ENCODE measurements at places on chromosomes 12 and 14.

- DNase-seq = peak; percentile 32
Measured at GRCh38 chr12:75984577-75985182, 46.9 kb downstream of the PHLDA1 start.

DNA sequence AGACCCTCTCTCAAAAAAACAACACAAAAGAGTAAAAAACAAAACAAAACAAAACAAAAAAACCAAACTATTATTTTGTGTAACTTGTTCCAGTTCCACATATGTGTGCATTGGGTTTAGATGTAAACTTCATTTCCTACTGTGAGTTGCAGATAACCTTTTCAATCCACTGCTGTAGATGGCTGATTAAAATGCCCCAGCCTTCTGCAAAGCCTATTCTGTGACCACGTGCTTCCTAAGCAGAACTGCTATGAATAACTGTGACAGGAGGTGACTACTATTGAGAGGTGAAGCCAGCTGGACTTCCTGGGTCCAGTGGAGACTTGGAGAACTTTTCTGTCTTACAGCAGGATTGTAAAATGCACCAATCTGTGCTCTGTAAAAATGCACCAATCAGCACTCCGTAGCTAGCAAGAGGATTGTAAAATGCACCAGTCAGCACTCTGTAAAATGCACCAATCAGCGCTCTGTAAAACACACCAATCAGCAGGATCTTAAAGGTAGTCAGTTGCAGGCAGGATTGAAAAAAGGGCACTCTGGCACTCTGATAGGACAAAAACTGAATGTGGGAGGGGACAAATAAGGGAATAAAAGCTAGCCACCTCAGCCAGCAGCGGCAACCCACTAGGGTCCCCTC, 10.3 kb upstream of the ELK3 start:
- no peak for DNase-seq

DNA sequence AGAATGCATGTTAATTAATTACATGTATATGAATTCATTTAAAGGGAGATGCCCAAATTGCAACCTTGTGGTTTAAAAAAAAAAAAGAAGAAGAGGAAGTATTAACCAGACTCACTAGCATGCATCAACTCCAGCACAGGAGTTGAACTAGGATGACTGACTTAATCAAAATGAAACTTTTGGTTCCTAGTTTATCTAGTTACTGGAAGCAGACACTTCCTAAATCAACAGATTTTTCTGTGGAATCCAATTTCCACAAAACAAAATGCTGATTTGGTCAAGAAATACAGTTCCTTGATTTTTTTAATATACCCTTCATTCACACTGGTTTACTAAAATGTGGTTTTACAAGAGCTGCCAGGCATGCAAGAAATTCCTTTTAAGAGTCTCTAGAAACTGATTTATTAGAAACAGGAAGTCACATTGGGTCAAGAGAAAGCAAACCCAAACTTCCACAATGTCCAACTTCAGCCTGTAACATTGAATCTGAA, 41.6 kb downstream of the ITPR2 start:
- DNase-seq = no peak

GRCh38 chr14:60079723-60080122, 12.0 kb upstream of the PCNX4 start:
- DNase-seq = no peak

DNA sequence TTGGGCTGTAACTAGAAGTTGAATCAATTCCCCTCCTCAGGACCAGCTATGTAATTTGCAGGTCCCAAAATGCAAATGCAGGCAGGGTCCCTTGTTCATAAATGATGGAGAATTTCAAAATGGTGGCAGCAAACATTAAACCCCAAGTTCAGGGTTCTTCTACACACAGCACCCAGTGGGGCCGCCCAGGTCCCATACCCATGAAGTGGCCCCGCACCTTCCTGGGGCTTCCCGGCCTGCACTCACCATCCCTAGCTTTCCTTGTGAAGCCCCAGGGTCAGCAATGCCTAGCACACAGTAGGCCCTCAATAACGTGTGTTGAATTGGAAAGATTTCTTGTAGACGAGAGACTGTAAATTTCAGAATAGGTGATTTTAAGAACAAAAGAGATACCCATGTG, 76.0 kb downstream of the NTF3 start:
- no peak for DNase-seq

DNA sequence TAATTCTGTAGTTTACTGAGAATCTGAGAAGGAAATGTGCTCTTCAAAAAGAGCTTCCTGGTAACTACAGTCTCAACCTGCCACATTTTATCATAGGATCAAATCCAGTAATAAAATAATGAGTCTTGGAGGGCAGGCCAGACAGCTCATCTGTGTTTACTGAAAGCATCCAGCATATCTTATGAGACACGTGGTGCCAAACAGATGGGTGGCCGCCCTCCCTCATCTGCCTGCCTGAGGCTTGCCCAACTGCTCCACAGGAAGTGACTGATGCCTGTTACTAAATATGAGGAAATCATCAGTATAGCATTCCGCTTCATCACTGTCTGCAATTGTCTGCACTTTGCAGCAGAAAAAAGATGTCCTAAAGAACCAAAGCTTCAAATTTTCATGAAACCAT, 13.5 kb downstream of the DHRS7 start:
- DNase-seq = peak; percentile 77

Data from activated CD4-positive, alpha-beta memory T cell treated with anti-CD3 and anti-CD28 coated beads, Interleukin-2, amount 10 ng/mL, durations not matched to agents 7 days and 5 days (primary cell).